ENCODE measurements at places on chromosomes 16 and 17.

GRCh38 chr16:69741951-69742904 is 12.5 kb downstream of the NOB1 start:
- no peak for DNase-seq

GRCh38 chr17:12789481-12790248 is at the start of gene ARHGAP44:
ARHGAP44 (plus strand) TSS chr17:12789498; CDS start chr17:12789839, 341 bp downstream.
- DNase-seq: no peak

DNA sequence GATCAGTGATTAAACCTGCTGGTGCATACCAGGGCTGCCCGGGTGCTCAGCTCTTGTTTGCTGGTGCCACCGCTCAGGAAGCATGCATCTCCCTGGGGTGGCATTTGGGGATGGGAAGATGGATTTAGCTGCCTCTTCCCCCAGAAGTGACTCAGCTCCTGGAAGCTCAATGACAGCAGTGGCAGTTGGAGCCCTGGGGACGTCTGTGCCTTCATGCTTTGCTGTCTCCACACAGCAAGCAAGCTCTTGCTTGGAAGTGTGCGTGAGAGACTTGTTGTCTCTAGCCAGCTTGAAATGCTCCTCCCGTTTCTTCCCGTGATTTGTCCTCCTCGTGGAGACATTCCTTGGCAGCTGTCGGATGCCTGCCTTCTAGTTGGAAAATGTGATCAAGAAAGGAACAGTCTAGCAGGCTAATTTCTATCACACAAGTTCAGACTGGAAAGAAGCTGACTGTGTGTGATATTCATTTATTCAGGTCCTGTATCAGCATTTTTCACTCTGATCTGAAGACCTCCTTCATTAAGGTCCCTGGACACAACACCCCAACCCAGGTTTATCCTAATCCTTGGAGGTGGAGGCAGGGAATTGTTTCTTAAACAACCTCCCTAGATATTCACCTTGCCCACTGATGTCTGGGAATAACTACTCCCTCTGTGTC is 73.0 kb downstream of the BMERB1 start:
- peak; percentile 44 for DNase-seq

GRCh38 chr16:88769617-88770460 is 15.2 kb downstream of the PIEZO1 start:
- no peak for DNase-seq

- no peak for DNase-seq
These were observed 92.7 kb upstream of the CLEC18A start for GRCh38 chr16:69858191-69859104.
